ENCODE measurements at places on chromosomes 2 and 18. TPM values are rescaled to one million over a fixed set of nuclear protein-coding genes. Genes with fewer than 3 reads are reported as not detected.

DNA sequence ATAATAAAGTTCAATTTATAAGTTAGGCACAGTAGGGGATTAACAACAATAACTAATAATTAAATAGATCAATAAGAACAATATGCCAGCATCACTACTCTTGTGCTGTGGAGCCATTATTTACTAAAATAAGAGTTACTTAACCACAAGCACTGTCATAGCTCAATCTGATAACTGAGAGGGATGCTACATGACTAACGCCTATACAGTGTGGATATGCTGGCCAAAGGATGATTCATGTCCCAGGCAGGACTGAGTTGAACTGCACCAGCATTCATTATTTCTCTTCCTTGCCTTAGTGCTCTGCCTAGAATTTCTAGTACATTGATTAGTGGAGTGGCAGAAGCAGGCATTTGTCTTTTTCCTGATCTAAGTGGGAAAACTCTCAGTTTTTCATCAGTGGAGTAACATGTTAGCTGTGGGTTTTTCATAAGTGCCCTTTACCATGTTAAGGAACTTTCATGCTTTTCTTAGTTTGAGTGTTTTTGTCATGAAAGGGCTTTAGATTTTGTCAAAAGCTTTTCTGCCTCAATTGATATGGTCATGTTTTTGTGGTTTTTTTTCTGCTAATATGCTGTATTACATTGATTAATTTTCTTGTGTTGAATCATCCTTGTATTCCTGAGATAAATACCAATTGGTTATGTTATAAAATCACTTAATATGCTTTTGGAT lies 21.7 kb downstream of the KIAA1328 start:
- DNase-seq: no peak

- DNase-seq: peak; percentile 82
Observed at GRCh38 chr2:240586919-240587800, 626 bp downstream of the CAPN10 start.

Gene IL37
- not detected for total RNA-seq

- peak; percentile 2 for DNase-seq
Observed at GRCh38 chr18:9506046-9506792, 30.9 kb downstream of the RALBP1 start.

Gene AGXT
- not detected for total RNA-seq

GRCh38 chr18:57640749-57641148 lies 19.1 kb upstream of the NARS1 start:
- DNase-seq: no peak

Gene MATN3
- 1.7 TPM for total RNA-seq

DNA sequence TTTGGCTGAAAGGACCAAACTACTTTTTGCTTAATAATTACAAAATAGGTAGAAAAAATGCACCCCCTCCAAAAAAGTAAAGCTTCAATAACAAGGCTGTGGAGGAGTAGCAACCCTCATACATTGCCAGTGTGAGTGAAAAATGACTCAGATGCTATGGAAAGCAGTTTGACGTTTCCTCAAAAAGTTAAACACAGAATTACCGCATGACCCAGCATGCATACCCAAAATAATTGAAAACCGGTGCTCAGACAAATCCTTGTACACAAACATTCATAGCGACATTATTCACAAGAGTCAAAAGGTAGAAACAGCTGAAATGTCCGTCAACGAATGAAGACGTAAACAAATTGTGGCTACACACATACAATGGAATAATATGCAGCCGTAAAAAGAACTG lies 38.8 kb upstream of the DAPL1 start:
- DNase-seq: no peak

GRCh38 chr2:159497256-159497655 lies 119.1 kb downstream of the BAZ2B start:
- DNase-seq: no peak

GRCh38 chr2:204591225-204591624 lies 46.0 kb downstream of the PARD3B start:
- peak; percentile 12 for DNase-seq

- DNase-seq: no peak
Observed at GRCh38 chr2:200322607-200323006, 16.1 kb downstream of the SPATS2L start.

- DNase-seq: no peak
Observed at GRCh38 chr2:52264911-52265310, 1233.0 kb upstream of the NRXN1 start.

GRCh38 chr18:13216711-13217465 lies 1.7 kb upstream of the LDLRAD4 start:
- peak; percentile 75 for DNase-seq

GRCh38 chr2:75465317-75465984 lies 95.3 kb downstream of the EVA1A start:
- peak; percentile 6 for DNase-seq

- no peak for DNase-seq
Observed at GRCh38 chr2:185757356-185757755, 18.8 kb downstream of the FSIP2 start.

- no peak for DNase-seq
Observed at GRCh38 chr2:163132850-163133249, 294.3 kb upstream of the KCNH7 start.

- no peak for DNase-seq
Observed at GRCh38 chr2:32755666-32756065, 127.8 kb downstream of the TTC27 start.

Gene GPR39
- 1.4 TPM for total RNA-seq

DNA sequence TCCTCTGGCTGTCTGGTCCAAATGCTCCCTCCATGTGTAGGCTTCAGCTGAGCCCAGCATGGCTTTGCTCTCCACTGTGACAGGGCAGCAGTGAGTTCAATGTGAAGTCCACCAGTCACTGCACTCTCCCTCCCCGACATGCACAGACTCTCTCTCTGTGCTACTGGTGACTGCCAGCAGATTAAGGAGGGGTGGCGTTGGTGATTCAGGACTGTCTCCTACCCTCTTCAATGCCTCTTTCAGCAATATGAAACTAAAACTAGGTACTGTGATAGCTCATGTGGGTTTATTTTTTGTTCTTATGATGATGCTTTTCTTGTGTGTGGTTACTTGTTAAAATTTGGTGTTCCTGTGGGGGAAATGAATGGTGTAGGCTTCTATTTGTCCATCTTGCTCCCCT lies 201.0 kb upstream of the RBMS1 start:
- DNase-seq: no peak

Gene DLX1
- total RNA-seq: not detected

- DNase-seq: peak; percentile 57
Observed at GRCh38 chr18:77061946-77062517, 70.6 kb downstream of the MBP start.

Gene AMMECR1L
- total RNA-seq: 21.0 TPM

DNA sequence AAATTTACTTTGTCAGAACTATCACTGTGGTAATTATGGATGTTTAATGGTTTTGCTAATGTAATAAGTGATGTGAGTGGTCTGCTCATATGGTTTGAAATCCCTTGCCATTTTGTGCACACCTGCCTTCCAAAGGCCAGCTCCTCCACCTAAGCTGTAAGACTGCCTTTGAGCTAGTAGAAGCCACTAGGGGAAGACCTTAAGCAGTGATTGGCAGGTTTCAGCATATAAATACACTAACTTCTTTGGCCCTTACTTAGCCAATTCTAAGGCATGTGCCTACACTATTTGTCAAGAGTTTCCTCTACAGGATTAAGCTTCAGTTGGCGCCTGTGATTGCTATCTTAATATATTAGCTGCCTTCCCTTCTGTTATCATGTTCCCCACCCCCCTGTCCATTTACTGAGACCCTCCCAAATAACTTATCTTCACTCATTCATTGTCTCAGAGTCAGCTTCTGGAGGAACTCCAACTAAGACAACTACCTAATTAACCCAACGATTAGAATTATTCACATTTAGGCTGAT lies 141.1 kb downstream of the MBD5 start:
- no peak for DNase-seq

DNA sequence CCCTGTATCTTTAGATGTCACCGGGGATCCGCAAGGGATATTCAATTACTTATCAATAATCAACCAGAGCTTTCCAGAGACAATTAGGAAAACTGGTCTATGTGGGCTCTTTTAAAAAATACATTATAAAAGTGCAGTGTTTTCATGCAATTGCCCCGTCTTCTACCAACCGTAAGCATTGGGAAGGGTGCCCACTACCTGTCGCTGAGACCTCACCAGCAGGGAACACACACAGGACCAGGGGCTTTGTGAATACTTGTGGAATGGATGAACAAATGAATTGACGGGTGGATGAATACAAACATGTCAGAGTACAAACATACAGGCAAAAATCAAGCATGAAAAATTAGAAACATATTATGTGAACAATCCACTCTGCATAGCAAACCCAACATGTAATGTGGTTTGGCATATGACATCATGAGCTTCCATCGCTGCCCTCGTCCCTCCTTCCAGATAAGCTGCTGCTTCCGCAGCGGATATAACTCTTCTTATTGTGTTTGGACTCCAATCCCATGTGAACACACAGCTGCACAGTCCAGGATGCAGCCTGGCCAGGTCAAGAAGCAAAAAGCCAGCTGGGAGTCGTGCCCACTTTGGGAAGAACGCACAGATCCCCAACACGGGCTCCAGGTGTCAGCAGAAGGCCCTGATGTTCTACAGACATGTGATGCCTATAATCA lies 5.3 kb downstream of the FHL2 start:
- DNase-seq: no peak

Gene TWIST2
- total RNA-seq: 1.7 TPM

DNA sequence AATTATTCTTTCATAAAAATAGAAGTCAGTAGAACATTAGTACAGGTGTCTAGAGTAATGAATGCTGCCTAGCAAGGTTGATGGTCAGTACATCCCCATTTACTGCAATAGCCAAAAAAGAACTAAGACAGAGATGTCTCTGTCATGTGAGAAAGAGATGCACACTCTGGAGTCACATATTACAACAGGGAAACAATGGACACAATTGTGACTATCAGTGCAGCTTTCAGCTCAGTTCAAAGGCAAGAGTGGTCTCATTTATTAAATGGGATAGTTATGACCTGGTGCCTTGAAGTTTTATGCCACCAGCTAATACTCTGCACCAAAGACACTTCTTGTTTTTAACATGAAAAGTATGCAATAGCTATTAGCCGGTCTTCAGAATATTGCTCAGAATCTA lies 194.9 kb upstream of the CHAC2 start:
- no peak for DNase-seq

DNA sequence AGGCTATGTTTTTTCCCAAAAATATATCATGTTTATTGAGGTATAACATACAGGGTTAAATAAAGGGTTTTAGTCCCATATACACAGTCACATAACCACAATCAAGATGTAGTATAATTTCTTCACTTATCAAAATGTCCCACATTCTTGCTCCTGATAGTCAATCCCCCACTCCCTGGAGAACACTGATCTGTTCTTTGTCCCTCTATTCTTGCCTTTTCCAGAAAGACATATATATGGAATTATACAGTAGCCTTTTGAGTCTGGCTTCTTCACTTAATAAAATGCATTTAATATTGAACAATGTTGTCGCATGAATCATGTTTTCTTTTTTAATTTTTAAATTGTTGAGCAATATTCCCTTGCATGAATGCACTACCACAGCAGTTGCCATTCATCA lies 1059.7 kb downstream of the TSN start:
- DNase-seq: no peak

- DNase-seq: peak; percentile 66
Observed at GRCh38 chr2:119638685-119639554, 40.1 kb upstream of the TMEM177 start.

GRCh38 chr2:192534072-192534471 lies 339.3 kb upstream of the TMEFF2 start:
- DNase-seq: no peak

- DNase-seq: peak; percentile 9
Observed at GRCh38 chr2:127860130-127860529, 2.2 kb upstream of the POLR2D start.

Gene C2orf92
- 3.3 TPM for total RNA-seq

GRCh38 chr2:159807183-159808031 lies 9.4 kb upstream of the CD302 start:
- DNase-seq: peak; percentile 71

- no peak for DNase-seq
Observed at GRCh38 chr2:18245375-18245774, 315.1 kb downstream of the RDH14 start.

DNA sequence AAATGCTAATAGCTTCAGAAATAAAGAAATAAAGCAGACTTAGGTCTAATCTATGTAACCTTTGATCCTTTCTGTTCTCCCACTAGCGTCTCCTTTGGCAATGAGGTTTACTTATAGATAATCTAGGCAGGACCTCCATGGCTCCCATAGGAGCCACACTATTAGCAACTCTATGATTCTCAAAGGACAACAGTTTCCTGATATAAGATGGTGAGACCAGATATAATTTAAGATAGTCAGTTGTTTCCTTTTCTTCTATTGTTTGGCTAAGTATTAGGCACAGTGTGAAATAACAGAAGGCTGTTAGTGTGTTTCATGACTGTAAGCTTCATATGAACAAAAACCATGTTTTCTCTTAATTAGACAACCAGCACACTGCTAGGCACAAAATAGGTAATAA lies 58.7 kb upstream of the SCN9A start:
- DNase-seq: no peak

- DNase-seq: no peak
Observed at GRCh38 chr18:8868276-8868675, 162.9 kb downstream of the MTCL1 start.

GRCh38 chr18:6650747-6651146 lies 78.8 kb upstream of the ARHGAP28 start:
- no peak for DNase-seq

- DNase-seq: no peak
Observed at GRCh38 chr2:106030287-106031268, 163.5 kb downstream of the UXS1 start.

Gene ALLC
- not detected for total RNA-seq

- DNase-seq: no peak
Observed at GRCh38 chr2:101463421-101463820, 11.5 kb downstream of the RFX8 start.

Gene UBE2F
- total RNA-seq: 77.4 TPM

GRCh38 chr2:207153266-207153975 lies 12.3 kb downstream of the KLF7 start:
- DNase-seq: no peak

Gene CREB1
- total RNA-seq: 118 TPM

- DNase-seq: no peak
Observed at GRCh38 chr2:129490641-129491040, 488.8 kb upstream of the RAB6C start.
